Hematopoietic multipotent progenitor cell treated with erythropoietin and hydrocortisone succinate and interleukin-3 and kit ligand, for 15 days (in vitro differentiated cells): ENCODE measurements at places on chromosomes 5 and 9.

- DNase-seq: no peak
Measured at GRCh38 chr9:101739311-101739710, 864 bp upstream of the GRIN3A start.

DNA sequence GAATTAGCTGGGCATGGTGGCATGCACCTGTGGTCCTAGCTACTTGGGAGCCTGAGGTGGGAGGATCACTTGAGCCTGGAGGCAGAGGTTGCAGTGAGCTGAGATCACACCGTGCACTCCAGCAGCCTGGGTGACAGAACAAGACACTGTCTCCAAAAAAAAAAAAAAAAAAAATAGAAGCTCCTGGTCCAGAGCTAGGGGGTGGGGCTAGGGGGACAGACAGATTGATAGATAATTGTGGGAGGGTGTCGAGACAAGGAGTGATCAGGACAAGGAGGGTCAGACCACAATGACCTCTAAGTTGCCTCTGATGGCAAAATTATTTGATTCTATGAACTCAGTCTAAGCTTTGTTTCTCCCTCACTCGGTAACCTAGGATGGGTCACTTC, 6.6 kb upstream of the PHF19 start:
- DNase-seq: no peak

DNA sequence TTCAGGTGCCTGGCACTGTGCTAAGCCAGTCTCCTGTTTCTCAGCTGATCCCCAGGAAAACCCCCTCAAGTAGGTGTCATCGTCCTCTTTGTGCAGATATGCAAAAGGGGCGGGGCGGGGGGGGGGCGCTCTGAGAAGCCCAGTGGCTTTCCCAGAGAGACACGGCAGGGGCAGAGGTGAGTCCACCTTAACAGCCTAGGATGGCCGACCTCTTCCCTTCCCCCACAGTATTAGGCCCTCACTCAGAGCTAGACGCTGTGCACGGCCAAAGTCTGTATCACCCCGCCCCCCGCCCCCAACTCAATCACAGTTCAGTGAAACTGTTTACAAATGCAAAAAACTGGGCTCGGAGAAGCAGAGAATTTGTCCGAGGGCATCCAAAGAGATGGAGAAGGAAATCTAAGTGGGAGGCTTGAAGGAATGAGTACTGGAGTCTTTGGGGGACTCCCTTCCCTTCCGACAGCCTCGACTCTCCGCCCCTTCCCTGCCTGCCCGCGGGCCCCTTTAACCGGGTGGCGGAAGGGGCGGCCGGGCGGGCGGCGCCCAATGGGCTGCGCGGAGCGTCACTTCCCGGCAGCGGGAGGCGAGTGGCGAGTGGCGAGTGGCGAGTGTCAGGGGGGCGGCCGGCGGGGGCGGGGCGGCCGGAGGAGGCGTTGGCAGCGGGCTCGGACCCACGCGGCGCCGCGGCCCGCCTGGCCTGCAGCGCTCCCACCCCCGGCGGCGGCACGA, at the start of gene ERGIC1:
Gene ERGIC1, plus strand, starts transcription at position 566 of the 729 bp plus-strand sequence. Its CDS starts 163 bp downstream, at position 729.
- peak; percentile 52 for DNase-seq

DNA sequence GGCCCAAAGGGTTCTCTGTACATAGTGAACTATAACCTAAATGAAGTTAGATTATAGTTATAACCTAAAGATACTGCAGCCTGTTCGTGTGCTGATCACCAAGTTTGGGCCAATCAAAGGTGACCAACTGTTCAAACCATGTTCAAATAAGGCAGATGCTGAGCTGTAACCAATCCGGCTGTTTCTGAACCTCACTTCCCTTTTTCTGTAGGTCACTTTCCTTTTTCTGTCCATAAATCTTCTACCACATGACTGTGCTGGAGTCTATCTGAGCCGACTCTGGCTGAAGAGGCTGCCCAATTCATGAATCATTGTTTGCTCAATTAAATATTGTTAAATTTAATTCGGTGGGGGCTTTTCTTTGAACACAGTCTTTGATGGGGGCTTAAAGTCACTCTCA, 1920.2 kb downstream of the MAT2B start:
- DNase-seq: no peak

DNA sequence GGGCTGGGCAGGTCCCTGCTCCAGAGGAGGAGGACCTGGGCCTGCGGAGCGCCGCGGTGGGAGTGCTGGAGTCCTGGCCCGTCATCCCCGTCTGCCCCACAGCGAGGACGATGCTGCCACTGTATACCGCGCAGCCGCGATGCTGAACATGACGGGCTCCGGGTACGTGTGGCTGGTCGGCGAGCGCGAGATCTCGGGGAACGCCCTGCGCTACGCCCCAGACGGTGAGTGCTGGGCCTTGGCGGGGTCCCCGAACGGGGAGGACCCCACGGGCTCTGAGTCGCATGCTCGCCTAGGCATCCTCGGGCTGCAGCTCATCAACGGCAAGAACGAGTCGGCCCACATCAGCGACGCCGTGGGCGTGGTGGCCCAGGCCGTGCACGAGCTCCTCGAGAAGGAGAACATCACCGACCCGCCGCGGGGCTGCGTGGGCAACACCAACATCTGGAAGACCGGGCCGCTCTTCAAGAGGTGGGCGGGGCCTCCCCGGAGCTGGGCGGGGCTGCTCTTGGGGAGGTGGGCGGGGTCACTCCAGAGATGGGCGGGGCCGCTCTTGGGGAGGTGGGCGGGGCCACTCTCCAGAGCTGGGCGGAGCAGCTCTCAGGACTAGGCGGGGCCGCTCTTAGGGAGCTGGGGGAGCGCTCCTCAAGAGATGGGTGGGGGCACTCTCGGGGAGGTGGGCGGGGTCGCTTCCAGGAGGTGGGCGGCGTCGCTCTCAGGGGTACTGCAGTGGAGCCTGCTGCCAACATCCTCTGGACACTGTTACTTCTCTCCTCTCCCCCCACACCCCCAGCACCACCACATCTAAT, 13.1 kb downstream of the LRRC26 start:
- DNase-seq: peak; percentile 81

- no peak for DNase-seq
Measured at GRCh38 chr9:116998305-116998704, 311.2 kb downstream of the TRIM32 start.

- no peak for DNase-seq
Measured at GRCh38 chr5:14327624-14328023, 184.5 kb downstream of the TRIO start.

DNA sequence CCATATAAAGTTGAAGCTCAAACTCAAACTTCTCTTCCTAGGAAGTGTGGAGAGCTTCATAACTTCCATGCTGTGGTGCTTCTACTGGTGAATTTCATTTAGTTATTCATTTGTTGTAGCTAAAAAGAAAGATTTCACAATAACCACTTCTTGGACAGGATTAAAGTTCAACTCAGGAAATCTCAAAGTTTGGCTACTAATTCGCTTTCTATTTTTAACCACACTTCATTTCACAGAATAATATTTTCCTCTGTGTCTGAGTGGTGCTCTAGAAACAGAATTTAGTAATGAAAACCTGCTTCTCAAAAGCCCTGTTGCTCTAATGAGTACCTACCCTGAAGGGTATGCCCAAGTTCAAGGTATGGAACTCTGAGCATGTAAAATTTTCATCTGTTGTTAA, 73.9 kb downstream of the ACTBL2 start:
- DNase-seq: no peak

DNA sequence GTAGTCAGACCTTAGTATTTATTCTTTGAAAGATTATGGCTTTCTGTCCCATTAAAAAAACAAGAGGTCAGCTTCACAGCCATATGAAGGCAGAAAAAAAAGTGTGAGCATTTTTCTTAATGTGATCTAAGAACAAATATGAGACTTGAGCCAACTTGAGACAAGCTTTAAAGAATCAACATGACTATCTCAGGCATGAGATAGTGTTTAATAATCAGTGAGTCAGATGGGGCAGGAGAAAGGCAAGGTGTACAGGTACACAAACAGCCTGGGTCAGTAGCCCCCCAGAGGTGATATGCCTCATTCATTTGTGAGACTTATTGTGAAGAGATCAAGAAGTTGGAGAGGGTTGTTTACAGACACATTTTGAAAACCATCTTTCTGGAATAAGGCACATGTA, 83.6 kb downstream of the GDNF start:
- DNase-seq: no peak

DNA sequence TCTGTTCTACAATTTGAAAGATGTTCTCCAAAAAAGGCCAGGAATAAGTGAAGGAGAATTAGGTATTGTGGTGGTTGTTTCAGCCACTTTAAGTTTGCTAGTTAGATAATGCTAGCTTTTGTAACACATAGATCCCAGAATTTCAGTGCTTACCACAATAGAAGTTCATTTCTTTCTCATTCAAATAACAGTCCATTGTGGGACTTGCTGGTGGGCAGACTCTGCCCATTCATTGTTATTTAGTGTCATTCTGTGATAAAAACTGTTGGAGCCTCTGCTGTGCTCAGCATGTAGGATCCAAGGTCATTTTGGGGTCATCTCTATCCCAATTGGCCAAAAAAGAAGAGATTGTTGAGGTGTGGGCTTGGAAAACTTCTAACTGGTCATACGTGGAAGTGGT, 106.8 kb downstream of the CCDC192 start:
- DNase-seq: no peak

GRCh38 chr5:111704452-111705085, 52.4 kb downstream of the NREP start:
- no peak for DNase-seq

DNA sequence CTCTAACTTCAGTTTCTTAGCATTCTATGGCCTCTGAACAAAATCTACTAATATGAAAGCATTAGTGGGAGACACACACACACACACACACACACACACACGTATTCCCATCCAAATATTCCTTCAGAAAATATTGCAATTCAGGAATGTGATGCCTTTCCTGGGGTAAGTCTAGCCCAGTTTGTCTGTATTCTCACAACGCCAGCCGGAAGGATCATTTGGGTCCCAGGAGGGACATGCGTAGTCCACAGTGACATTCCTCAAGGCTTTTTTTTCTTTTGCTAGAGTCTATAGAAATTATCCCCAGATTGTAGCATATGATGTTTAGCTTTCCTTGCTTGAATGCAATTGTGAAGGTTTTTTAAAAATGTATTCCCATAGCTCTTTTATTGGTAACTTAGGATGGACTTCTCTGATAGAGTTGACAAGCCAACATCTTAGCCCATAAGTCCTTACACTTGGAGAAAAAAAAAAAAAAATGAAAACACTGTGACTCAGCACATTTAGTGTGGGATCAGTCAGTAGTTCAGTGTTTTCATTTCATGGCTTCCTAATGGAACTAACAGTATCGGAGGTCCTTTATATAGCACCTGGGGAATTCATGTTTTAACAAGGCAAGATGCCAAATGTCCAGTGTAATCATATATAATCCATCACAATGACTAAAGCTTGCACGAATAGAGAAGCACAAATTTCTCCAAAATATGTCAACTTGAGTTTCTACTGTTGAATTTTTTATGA, 316.5 kb downstream of the DIRAS2 start:
- no peak for DNase-seq

DNA sequence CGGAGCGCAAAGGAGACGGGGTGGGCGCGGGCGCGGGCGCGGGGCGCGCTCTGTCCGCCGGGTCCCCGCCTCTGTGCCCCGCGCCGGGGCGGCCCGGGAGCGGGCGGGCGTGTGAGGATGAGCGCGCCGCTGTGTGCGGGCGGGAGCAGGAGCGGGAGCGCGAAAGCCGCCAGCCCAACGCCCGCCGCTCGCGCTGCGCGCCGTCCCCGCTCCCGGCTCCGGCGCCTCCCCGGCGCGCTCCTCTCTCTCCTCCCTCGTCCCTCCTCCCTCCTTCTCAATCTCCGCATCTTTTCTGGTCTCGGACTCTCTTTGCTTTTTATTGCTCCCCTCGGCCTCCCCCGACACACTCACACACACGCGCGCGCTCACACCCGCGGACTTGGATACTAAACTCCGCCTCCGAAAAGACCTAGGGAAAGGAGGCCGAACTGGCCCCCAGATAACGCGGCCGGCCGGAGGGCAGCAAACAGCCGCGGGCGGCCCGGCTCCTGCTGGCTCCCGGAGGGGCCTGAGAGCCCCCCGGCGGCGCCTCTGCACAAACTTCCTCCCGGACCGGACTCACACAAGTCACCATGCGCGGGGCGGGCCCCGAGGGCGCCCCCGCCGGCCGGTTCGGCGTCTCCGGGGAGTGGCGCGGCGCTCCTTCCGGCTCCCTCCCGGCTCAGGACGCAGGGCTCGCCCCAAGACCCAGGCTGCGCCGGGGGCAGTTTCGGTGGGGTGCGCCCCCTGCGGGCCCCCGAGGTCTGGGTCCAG, at the start of gene FIBCD1:
Gene FIBCD1, minus strand, starts transcription at position 596 of the 753 bp plus-strand sequence. CDS start 640 bp downstream, outside the sequence.
- DNase-seq: no peak

DNA sequence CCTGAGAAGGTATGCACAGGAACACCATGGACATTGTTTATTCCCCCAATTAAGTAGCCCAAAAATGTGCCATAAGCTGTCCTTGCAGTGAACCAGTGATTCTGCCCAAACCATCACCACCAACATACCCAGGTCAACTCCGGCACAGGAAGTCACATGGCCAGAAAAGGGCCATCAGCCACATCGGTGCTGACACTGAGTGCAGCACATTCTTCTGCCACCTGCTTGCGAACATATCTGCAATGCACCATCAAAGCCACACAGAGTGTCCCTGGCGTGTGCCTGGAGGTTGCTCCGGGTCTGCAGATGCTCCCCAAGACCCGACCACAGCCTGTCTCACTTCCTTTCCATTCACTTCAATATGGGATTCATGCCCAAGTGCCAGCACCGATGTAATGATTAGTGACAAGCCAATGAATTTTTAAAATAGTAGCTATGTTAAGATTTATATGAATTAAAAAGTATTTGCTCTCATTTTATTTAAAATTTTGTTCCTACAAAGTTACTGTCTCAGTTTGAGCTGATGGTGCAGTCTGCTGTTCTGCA, 37.6 kb downstream of the SYK start:
- DNase-seq: no peak

DNA sequence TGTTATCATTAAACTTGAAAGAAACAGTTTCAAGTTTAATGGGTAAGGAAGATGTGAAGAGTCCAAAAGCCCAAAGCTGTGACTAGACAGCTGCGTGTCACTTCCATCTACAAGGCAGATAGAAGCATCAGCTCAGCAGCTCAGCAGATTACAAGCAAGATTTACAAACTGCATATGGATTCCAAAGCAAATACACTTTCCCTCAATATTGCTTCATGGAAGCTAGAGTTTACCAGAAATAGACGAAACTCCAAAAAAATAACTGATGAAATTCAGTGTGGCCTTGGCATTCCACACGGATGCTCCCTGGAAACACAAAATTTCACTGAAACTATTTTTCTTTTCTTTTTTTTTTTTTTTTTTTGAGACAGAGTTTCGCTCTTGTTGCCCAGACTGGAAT, 17.9 kb downstream of the MYO10 start:
- no peak for DNase-seq

DNA sequence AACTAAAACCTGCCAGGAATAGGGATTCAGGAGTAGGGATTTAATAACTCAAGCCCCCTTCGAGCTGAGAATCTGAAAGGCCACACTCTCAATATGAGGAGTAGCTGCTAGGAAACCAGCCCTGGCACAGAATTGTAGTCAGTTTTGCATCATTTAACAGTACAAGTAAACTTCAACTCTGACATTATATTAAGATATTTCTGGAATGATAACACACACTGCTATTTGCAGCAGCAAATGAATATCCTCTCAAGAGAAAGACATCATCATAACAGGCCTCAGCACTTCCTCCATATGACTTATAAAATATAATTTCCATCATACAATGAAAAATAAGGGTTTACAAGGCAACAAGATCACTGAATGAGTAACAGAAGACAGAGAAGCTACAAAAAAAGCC, 138.2 kb upstream of the RFX3 start:
- DNase-seq: no peak

- DNase-seq: no peak
Measured at GRCh38 chr5:33810491-33811120, 81.2 kb downstream of the ADAMTS12 start.
